ENCODE measurements at places on chromosomes 3 and 15.
A peak's percentile ranks its signal among the peaks of the same experiment; 100 is the strongest.

- DNase-seq: no peak
Measured at GRCh38 chr15:25737218-25737643, 125.9 kb downstream of the ATP10A start.

DNA sequence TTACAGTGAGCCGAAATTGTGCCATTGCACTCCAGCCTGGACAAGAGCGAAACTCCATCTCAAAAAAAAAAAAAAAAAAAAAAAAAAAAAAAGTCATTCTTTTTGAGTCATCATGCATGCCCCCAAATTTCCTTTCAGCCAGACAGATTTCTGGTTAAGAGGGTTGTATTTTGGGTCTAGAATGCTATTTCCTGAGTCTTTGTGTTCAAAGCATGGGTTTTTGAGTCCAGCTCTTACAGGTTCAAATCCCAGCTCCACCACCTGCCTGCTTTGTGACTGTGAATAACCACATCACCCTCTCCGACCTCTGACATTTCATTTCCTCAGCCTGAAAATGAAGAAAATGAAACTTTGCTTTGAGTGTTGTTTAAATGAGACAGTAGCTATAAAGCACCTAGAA, 9.3 kb upstream of the C15orf61 start:
- no peak for DNase-seq

GRCh38 chr3:72234391-72234790, 449.4 kb upstream of the PROK2 start:
- no peak for DNase-seq

GRCh38 chr3:33008282-33008681, 56.8 kb downstream of the CCR4 start:
- DNase-seq: no peak

GRCh38 chr3:156620901-156621300, 53.5 kb upstream of the TIPARP start:
- no peak for DNase-seq

GRCh38 chr3:27666708-27667107, 55.4 kb downstream of the EOMES start:
- DNase-seq: no peak

- DNase-seq: no peak
Measured at GRCh38 chr3:191282251-191283185, 46.7 kb upstream of the CCDC50 start.

DNA sequence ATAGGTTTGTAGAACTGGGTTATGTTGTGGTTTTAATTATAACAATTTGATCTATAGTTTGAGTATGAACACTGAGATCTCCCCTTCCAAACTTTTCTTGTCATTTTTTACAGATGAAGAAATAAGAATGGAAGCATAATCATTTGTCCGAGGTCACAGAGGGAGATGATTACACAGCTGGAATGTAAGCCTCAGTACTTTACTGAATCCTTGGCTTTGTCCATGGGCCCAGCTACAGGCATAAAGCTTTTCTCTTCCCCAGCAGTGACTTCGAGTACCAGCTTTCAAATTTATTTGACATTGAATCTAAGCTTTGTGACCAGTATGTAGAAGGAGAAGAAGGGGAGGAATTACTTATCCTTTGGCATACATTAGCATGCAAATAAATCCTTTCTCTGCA, 80.9 kb upstream of the DCBLD2 start:
- no peak for DNase-seq

DNA sequence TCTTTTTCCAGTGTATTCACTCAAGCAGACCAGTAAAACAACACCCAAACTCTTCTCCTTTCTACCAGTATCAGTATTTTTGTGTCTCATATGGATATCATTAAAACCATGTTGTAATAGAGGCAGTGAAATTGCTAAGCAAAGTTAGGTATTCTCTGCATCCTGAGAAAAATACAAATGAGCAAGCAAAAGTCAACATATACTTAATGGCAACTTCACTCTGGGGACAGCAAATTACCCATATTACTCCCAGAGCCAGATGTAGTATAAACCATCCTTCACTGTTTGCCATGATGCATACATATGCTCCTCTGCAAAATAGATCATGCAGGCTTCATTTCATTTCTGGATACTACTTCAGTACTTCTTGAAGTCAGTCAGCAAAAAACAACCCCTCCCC, 22.1 kb downstream of the UBA5 start:
- no peak for DNase-seq

- no peak for DNase-seq
Measured at GRCh38 chr15:48590723-48591122, 54.8 kb downstream of the FBN1 start.

DNA sequence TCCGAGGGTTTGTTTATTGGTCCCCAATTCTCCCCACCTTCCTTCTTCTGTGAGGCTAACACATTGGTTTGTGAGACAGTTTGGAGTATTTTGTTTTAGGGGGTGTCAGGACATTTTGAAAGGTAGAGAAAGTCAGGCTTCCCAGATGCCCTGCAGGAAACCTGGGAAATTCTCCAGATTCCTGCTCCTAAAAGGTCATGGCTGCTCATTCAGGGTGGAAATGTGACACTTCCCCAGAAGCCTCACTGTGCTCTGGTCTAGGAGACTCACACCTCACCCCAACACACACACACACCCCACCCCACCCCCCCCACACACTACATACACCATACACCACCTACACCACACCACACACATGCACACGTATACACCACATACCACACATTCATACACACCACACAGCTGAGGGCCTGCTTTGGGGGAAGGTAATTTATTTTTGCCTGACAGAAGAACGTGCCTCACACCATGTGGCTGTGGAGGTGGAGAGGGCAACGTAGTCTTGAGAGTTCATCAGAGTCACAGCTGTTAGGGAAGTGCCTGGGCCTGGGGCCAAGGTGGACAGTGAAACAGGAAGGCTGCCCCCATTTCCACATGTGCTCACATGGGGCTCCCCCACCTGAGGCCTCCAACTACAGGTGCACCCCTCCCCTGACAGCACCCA, 40.4 kb upstream of the LIMD1 start:
- DNase-seq: peak; percentile 40

- DNase-seq: no peak
Measured at GRCh38 chr3:64814351-64814750, 126.6 kb upstream of the ADAMTS9 start.

- no peak for DNase-seq
Measured at GRCh38 chr3:179229177-179229576, 21.7 kb downstream of the KCNMB3 start.

DNA sequence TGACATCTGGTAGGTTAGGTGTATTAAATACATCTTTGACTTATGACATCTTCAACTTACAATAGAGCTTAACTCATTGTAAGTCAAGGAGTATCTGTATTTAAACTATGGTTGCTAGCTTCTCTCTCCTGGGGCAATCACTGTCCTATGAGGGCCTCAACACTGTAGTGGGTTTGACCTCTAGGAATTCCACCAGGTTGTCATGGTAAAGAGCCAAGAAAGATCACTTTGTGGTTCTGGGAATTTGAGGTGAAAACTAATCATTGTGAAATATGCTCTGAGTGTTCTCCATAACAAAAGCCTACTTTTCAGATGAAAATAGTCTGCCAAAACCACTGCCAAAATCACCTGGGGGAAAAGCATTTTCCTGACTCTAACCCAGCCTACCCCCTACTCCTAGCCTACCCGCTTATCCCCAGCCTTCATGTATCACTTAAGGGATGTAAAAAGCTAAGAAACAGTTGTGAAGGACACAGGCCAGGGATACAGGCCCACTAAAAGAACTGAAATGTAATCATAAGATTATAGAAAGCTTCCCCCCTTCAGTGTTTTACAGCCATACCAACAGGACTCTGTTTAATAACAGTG, 723.8 kb downstream of the MECOM start:
- no peak for DNase-seq

- no peak for DNase-seq
Measured at GRCh38 chr15:67383899-67384298, 129.3 kb downstream of the IQCH start.

GRCh38 chr15:78195735-78196201, 38.6 kb downstream of the ACSBG1 start:
- peak; percentile 60 for DNase-seq

- no peak for DNase-seq
Measured at GRCh38 chr3:16583551-16583950, 21.7 kb downstream of the DAZL start.

GRCh38 chr15:68354923-68355322, 77.0 kb downstream of the ITGA11 start:
- DNase-seq: peak; percentile 78

DNA sequence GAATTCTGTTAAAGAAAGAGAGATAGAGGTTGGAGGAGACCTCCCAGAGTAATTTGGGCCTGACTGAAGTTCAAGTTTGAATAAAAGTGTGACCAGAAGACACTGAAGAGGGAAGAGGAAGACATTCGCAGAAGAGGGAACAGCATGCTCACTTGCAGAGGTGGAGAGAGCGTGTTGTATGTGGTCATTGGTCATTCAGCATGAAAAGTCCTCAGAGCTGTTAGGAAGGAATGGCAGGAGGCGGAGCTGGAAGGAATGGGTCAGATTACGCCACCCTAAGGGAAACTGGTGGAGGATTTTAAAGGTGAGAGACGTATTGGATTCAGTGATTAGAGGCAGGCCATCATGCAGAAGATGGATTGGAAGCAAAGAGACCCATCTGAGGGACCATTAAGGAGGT, 41.6 kb downstream of the IQCH start:
- no peak for DNase-seq

- no peak for DNase-seq
Measured at GRCh38 chr3:50261505-50261904, 7.4 kb upstream of the SEMA3B start.

GRCh38 chr15:61479613-61480012, 250.5 kb upstream of the RORA start:
- no peak for DNase-seq

DNA sequence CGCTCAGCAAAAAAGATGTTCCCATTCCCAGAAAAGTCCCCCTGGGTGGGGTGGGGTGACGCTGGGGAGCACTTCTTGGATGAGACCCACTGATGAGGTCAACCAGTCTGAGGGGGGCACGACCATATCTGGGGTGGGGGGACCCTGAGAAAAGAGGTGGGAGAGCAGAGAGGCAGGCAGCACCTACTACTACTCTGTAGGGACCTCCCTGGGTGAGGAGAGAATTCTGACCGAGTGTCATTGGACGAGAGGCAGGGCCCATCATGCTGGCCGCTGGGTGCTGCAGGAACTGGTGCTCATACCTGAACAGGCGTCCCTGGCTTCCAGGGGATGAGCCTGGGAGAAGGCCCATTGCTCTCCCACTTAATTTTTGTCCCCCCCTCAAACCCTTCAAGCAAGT, 158.8 kb downstream of the KLF13 start:
- DNase-seq: no peak

DNA sequence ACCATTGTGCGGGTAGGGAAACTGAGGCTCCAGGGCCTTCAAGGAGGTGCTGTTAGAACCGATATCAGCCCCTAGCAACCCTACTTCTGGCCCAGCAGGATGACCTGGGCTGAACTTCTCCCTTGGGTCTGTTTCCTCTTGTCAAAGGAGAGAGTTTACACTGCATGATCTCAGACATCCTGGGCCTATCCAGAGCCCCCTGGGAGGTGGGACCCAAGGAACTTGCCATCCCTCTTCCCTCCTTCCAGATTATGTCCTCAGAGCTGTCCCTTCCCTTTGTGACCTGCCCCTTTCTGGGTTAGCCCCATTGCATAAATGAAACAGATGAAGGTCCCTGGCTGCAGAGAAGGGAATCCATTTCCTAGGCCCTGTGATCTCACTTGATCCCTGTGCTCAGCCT, 12.3 kb upstream of the DNAH1 start:
- DNase-seq: no peak

- DNase-seq: no peak
Measured at GRCh38 chr3:31829826-31830426, 151.1 kb downstream of the OSBPL10 start.

DNA sequence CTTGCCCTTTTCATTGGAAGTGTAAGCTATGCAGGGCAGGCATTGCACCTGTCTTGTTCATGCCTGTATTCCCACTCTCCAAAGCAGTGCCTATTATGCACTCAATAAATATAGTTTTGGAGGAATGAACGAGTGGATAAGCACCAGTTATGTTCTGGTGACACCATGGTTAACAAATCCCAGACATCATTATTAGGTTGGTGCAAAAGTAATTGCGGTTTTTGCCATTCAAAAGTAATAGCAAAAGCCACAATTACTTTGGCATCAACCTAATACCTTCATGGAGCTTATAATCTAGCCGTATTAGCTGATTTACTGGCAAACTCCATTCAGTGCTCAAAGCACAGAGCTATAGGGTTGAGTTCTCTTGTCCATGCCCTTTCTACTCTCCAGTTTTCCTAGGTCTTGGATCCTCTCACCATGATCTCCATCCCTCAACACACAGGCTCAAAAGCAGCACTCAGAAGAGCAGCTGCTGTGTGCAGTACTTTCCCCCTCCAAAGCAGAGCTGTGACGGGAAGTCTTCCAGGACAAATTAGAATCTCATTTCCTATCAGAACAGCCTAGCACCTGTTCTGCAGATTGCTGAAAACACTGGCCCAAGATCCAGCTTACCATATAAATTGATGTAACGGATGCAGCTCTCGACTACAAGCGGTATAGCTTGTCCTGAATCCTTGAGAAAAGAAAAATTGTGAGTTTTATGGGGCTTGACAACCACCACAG, 63.2 kb upstream of the RAD18 start:
- DNase-seq: no peak

GRCh38 chr3:178966299-178967176, 105.1 kb downstream of the ZMAT3 start:
- peak; percentile 12 for DNase-seq

DNA sequence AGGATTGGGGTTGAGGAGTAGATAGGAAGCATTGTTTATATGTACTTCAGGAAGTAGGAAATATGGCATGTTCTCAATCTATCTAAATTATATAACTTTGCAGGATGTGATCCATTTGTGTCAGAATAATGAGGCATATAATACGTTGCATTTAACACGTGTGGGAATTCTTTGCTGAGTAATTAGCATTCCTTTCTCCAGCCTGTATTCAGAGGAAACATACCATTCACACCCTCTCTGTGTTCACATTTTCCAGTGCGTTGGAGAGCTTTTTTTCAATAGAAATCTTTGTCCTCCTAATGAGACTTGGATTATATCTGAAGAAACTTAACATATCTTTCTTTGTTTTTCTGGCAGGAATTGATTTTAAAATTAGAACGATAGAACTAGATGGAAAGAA, 33.0 kb upstream of the APH1B start:
- no peak for DNase-seq

GRCh38 chr3:158491968-158492367, 79.0 kb upstream of the MLF1 start:
- DNase-seq: no peak

DNA sequence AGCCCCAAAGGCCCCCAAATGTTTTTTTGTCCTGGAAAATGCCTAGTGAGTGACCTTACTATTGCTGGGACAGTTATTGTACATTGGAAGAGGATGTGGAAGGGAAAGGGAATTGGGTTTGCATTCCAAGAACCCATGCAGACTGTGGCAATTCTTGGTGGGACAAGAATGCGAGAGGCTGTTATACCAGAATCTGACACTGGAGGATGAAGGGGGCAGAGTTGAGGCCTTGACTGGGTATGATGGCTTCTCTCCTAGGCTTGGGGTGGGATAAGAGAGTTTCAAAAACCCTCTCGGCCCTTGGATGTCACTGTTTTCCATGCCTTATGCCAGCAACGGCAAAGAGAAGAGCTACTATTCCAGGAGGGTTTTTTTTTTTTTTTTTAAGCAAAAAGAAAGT, 25.3 kb downstream of the IL16 start:
- DNase-seq: no peak
